Activated CD4-positive, alpha-beta T cell treated with anti-CD3 and anti-CD28 coated beads for 4 hours (primary cell): ENCODE measurements at places on chromosomes 12 and 14.

GRCh38 chr12:131065279-131065678 is 111.6 kb downstream of the ADGRD1 start:
- no peak for DNase-seq

DNA sequence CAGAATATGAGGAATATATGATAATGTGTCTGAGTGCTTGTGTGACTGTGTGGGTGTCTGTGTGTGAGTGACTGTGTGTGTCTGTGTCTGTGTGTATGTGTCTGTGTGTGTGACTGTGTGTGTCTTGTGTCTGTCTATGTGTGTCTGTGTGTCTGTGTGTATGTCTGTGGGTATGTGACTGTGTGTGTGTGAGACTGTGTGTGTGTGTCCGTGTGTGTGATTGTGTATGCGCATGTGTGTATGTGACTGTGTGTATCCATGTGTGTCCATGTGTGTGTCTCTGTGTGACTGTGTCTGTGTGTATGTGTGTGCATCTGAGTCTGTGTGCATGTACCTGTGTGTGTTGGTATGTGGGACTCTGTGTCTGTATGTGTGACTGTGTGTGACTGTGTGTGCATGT is 1361.2 kb upstream of the TMEM132C start:
- no peak for DNase-seq

- DNase-seq: no peak
Measured at GRCh38 chr12:19515179-19515578, 75.9 kb downstream of the AEBP2 start.

DNA sequence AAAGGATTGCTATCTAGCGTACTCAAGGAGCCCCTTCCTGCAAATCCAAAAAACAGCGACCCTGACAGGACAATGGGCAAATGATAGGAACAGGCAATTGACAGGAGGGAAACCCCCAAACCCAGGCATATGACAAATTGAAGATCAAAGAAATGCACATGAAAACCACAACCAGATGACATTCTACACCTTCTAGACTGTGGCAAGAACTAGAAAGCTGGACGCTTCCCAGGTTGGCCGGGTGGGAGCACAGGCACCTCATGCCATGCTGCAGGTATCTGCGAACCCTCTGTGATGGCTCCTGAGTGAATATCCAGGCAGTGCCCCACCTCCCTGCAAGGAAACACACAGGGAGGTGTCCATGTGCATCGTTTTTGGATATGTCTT is 37.1 kb downstream of the CMKLR1 start:
- no peak for DNase-seq

- DNase-seq: no peak
Measured at GRCh38 chr14:69615121-69615495, 3.7 kb downstream of the SUSD6 start.

GRCh38 chr12:39868328-39868725 is 237.6 kb downstream of the SLC2A13 start:
- DNase-seq: no peak

DNA sequence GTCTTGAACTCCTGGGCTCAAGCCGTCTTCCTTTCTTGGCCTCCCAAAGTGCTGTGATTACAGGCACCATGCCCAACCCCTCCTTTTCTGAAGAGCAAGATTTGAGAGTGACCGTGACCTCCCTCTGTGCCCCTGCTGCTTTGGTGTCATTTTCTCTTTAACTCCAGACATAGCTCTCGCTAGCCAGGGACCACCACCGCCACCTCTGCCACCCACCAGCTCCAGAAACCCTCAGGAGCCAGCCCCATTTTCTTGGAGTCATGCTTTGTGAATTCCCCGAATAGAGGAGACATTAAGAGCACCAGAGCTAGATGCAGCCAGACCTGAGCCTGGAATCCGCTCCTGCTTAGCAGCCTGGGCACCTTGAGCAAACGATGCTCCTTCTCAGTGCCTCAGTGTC is 18.2 kb downstream of the SDSL start:
- no peak for DNase-seq

DNA sequence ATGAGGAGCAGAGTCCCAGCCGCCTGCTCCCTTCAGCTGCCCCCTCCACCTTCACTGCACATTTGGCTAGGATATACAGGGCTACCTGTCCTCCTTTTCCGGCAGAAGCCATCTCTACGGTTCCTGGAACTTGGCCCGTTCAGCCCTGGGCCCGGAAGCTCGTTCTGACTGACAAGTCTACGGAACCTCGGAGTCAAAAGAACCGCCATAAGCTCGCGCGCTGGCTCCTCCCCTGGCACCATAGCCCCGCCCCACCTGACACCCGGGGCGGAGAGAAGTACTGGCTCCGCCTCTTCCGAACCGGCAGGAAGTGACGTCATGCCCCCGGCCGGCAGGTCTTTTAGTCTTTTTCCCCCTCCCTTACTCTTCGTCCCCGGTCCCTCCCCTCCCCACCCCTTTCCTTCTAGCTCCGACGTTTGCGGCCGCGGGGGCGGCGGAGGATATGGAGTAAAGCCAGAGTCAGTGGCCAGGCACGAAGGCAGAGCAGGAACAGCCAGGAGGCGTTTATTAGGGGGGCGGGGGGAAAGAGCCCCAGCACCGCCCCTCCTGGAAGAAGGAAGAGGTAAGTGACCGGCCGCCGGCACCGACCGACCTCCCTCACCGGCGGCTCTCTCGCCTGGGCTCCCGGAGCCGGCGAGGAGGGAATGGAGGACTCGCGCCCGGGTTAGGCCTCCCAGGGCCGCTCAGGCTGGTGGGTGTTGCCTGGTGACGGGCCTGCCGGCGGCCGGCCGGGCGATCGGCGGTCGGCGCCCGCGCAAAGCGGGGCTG is at the start of the genes DEPDC4 and SCYL2:
Gene DEPDC4 (minus strand): TSS at position 245 of the 768 bp plus-strand sequence. CDS start 3 bp downstream, at position 242.
Gene SCYL2 (plus strand): TSS at position 343 of the 768 bp plus-strand sequence. CDS start 15,794 bp downstream, outside the sequence.
- DNase-seq: peak; percentile 93

GRCh38 chr12:111757361-111758119 is 9.2 kb upstream of the ALDH2 start:
- no peak for DNase-seq

- no peak for DNase-seq
Measured at GRCh38 chr14:101243587-101244338, 317.5 kb upstream of the DIO3 start.

GRCh38 chr14:21074398-21075272 is 4.5 kb downstream of the ARHGEF40 start:
- DNase-seq: no peak

GRCh38 chr12:87848248-87848868 is 180.8 kb downstream of the C12orf50 start:
- no peak for DNase-seq

- peak; percentile 35 for DNase-seq
Measured at GRCh38 chr14:75123991-75124390, 2.9 kb downstream of the NEK9 start.

DNA sequence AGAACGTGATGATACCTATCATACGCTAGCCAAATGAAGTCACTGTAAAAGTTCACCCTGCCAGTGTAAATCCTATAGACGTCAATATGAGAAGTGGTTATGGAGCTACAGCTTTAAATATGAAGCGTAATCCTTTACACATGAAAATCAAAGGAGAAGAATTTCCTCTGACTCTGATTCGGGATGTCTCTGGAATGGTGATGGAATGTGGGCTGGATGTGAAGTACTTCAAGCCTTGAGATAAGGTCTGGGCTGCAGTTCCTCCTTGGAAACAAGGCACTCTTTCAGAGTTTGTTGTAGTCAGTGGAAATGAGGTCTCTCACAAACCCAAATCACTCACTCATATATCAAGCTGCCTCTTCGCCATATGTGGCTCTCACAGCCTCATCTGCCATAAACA is 53.1 kb upstream of the NAP1L1 start:
- no peak for DNase-seq

DNA sequence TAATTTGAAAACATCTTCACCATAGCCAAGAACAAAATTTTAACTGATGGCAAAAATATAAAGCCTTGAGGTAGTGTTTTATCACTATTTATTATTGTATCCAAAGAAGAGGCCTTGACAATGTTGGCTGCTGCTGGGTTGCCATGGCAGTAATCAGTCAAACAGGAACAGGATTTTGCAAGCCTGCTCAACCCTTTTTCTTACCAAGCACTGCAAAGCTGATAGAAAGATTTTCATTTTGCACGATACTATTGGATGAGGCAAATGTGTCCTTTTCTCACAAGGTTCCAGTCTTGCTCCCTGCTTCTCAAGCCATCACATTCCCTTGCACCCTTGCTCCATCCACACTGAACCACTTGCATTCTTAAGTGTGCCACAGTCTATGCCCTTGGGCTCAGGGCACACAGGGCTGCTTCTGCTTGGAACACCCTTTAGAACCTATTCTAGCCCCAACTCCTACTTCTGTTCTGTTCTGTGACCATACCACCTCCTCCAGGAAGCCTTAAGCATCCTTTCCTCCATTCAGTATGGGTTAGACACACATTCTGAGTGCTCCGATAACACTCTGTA is 76.5 kb upstream of the AMIGO2 start:
- no peak for DNase-seq

- DNase-seq: peak; percentile 95
Measured at GRCh38 chr14:91573894-91574837, 64.1 kb upstream of the PPP4R3A start.

DNA sequence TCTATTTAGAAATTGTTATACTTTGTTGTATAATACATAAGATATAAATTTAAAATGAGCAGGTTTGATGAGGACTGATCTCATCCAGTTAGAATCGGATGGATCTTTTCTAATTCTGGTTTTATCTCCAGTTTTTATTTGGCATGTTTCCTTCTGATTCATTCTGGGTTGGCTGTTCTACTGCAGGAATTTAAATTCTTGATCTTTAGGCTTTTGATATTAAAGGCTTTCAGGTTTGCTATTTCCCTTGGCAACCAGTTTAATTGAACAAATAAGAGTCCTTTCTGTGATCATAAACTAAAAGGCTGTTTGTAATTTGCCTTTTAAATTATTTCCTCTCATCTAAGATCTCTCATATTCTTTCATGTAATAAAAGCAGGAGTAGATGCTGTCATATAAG is 83.4 kb downstream of the PDE6H start:
- DNase-seq: no peak
